B cell (primary cell): ENCODE measurements at places on chromosomes 1 and 21. TPM values are rescaled to one million over a fixed set of nuclear protein-coding genes. Genes with fewer than 3 reads are reported as not detected.
A peak's percentile ranks its signal among the peaks of the same experiment; 100 is the strongest.

The FCRL6 gene
- 0.19 TPM in 1 of 2 replicates, not detected in the other for total RNA-seq

The S100A3 gene
- total RNA-seq, result not detected in 2 replicates

The KRTAP19-7 gene
- not detected in 2 replicates for total RNA-seq

- H3K4me1 ChIP-seq, result no peaks in the 10 kb centered on the region
- H3K36me3 ChIP-seq, result peaks cover 5% of the 10 kb centered on the region
- H3K27me3 ChIP-seq, result no peaks in the 10 kb centered on the region
- DNase-seq, result no peak
- H3K27ac ChIP-seq, result peak overlapping the region; percentile 16
These were observed 14.8 kb downstream of the NUCKS1 start for GRCh38 chr1:205735218-205735617.

DNA sequence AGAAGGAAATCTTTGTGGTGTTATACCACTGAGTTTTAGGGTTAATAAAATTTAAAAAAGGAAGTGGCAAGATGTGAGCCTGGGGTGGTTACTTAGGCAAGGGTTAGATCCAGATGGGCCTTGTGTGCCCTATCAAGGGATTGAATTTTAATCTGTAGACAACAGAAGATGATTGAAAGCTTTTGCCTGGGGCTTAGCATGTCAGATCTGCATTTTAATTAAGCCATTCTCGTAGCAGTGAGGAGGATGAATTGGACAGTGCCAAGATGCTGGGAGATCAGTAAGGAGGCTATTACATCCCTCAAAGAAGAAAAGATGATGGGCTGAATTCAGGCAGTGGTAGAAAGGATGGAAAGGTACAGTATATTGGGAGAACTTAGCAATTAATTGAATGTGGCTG, 42.3 kb downstream of the HMGB4 start:
- no peaks in the 10 kb centered on the region for H3K27me3 ChIP-seq
- H3K36me3 ChIP-seq, result no peaks in the 10 kb centered on the region
- H3K27ac ChIP-seq, result no peak overlapping the region
- no peak overlapping the region for H3K4me3 ChIP-seq
- no peak for DNase-seq

- no peak overlapping the region for H3K4me3 ChIP-seq
- no peak for DNase-seq
- H3K27ac ChIP-seq, result no peak overlapping the region
- H3K27me3 ChIP-seq, result peaks cover 35% of the 10 kb centered on the region
- peaks cover 13% of the 10 kb centered on the region for H3K4me1 ChIP-seq
These were observed 15.4 kb downstream of the RAP1GAP start for GRCh38 chr1:21653744-21654100.

The VASH2 gene
- not detected in 2 replicates for total RNA-seq

The PPIAL4G gene
- 1.2 and 1.4 TPM in 2 replicates for total RNA-seq

DNA sequence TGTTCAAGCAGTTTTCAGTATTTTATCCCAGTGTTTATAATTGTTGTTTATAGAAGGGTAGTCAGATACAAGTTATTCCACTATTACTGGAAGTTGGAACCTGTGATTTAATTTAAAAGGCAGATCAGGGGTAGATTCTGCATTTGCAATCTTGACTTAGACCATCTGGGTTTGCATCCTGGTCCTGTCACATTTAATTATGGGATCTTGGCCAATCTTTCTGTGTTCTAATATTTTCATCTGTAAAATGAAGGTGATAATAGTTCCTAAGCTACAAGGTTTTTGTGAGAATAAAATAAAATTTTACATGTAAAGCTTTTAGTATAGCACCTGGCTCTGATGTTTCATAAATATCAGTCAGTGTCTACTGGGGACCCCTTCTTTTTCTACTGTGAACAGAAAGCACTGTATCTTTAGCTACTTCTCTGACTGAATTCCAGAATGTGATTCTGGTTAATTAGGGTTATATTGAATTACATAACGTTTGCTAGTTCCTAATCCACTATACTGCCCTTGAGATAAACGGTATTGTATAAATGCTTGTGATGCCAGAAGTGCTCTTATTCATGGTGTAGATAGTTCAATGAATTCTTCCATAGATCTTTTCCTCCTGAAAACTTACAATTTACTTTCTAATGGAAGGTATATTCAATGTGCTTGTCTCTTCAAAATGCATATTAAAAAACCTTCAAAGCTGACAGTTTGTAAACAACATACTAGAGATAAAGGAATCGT, 131.0 kb downstream of the KCNK1 start:
- H3K36me3 ChIP-seq, result no peaks in the 10 kb centered on the region
- H3K27ac ChIP-seq, result no peak overlapping the region
- no peaks in the 10 kb centered on the region for H3K4me1 ChIP-seq
- H3K4me3 ChIP-seq, result no peak overlapping the region
- no peak for DNase-seq

DNA sequence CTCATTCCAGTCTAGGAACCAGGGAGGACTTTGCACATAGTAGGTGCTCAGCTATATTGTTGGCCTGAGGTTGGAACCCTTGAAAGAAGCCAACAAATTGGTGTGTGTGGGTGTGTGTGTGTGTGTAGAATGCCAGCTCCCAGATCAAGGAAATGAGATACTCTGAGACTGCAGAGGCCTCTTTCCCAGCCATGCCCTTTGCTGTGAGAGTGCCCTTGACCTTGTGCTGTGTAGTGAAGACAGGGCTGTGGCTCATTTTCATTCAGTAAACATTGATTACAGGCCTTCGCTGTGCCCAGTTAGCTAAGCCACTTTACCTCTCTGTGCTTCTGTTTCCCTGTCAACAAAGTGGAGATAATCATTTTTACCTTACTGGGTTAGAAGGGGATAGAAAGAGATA, 3.2 kb downstream of the CYP4B1 start:
- no peak overlapping the region for H3K27ac ChIP-seq
- H3K4me1 ChIP-seq, result no peaks in the 10 kb centered on the region
- no peaks in the 10 kb centered on the region for H3K36me3 ChIP-seq
- no peak for DNase-seq
- no peaks in the 10 kb centered on the region for H3K27me3 ChIP-seq
- H3K4me3 ChIP-seq, result no peak overlapping the region

- H3K4me1 ChIP-seq, result peaks cover 20% of the 10 kb centered on the region
- DNase-seq, result no peak
- H3K27me3 ChIP-seq, result no peaks in the 10 kb centered on the region
- H3K27ac ChIP-seq, result no peak overlapping the region
- no peaks in the 10 kb centered on the region for H3K36me3 ChIP-seq
These were observed 41.6 kb upstream of the NBL1 start for GRCh38 chr1:19602486-19602885.

The IGSF9 gene
- 0.15 and 0.37 TPM in 2 replicates for total RNA-seq

The CD101 gene
- 0.75 TPM in 1 of 2 replicates, not detected in the other for total RNA-seq

DNA sequence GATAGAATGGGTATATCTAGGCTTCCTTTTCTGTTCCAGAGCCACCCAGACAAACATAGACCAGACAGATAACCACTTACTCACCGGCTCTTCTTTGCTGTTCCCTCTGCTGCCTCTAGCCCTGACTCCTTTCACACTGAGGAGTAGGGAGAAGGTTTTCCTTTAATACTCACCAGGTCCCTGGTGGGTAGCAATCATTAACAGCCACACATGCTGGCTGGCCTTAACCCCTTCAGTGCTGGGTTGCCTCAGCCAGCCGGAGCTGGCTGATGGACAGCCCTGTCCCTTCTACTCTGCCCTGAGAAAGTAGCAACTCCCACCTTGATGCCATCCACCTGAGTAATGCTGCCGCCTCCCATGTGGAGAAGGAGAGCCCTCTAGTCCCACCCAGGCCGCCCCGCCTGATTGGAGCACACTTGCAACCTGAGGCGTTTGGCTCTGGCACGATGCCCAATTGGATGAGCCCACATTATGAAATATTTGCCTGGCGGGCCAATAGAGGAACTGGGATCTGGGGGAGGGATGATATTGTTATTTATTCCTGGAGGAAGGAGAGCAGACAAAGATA, 71.6 kb downstream of the PLEKHA6 start:
- H3K27ac ChIP-seq, result no peak overlapping the region
- H3K36me3 ChIP-seq, result no peaks in the 10 kb centered on the region
- DNase-seq, result no peak
- no peaks in the 10 kb centered on the region for H3K27me3 ChIP-seq
- no peak overlapping the region for H3K4me3 ChIP-seq
- peaks cover 19% of the 10 kb centered on the region for H3K4me1 ChIP-seq

The SLC9C2 gene
- total RNA-seq, result not detected in 2 replicates

The ZNF593OS gene
- total RNA-seq, result not detected in 2 replicates

The KPRP gene
- not detected in 2 replicates for total RNA-seq

DNA sequence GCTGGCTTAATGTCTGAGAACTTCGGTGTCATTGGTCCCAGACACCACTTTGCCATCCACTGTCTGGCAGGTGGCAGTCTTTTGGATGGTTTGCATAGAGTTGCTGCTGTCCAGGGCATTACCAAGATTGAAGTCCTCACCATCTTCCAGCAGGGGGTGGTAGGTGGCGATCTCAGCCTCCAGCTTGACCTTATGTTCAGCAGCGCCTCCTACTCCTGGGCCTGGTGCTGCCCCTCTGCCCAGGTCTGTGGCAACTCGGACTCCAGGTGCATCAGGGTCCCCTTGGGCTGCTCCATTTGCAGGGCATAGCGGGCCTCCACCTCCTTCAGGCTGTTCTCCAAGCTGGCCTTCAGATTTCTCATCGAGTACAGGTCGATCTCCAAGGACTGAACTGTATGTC, 573.3 kb upstream of the NCAM2 start:
- no peak for DNase-seq
- no peak overlapping the region for H3K4me3 ChIP-seq
- no peaks in the 10 kb centered on the region for H3K27me3 ChIP-seq
- no peaks in the 10 kb centered on the region for H3K36me3 ChIP-seq

DNA sequence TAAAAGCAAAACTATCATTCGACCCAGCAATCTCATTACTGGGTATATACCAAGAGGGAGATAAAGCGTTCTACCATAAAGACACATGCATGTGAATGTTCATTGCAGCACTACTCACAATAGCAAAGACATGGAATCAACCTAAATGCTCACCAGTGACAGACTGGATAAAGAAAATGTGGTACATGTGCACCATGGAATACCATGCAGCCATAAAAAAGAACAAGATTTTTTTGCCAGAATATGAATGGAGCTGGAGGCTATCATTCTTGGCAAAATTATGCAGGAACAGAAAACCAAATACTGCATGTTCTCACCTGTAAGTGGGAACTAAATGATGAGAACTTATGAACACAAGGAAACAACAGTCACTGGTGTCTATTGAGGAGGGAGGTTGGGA, 79.7 kb downstream of the SLC16A1 start:
- DNase-seq, result no peak
- H3K27ac ChIP-seq, result no peak overlapping the region
- H3K4me1 ChIP-seq, result no peaks in the 10 kb centered on the region
- H3K27me3 ChIP-seq, result no peaks in the 10 kb centered on the region
- H3K36me3 ChIP-seq, result no peaks in the 10 kb centered on the region
- H3K4me3 ChIP-seq, result no peak overlapping the region

- no peak overlapping the region for H3K27ac ChIP-seq
- H3K27me3 ChIP-seq, result no peaks in the 10 kb centered on the region
- no peak for DNase-seq
- H3K4me3 ChIP-seq, result no peak overlapping the region
- no peaks in the 10 kb centered on the region for H3K36me3 ChIP-seq
These were observed 107.2 kb downstream of the SIM2 start for GRCh38 chr21:36806103-36806502.

The VSIG8 gene
- total RNA-seq, result 0.17 TPM in 1 of 2 replicates, not detected in the other
